Suppressor macrophage treated with lipopolysaccharide for 4 hours (primary cell): ENCODE measurements at places on chromosomes 1 and 21.

- DNase-seq = no peak
Measured at GRCh38 chr1:6464514-6464836, 1.5 kb downstream of the TNFRSF25 start.

- DNase-seq = no peak
Measured at GRCh38 chr1:14037101-14037847, 337.3 kb downstream of the PRDM2 start.

DNA sequence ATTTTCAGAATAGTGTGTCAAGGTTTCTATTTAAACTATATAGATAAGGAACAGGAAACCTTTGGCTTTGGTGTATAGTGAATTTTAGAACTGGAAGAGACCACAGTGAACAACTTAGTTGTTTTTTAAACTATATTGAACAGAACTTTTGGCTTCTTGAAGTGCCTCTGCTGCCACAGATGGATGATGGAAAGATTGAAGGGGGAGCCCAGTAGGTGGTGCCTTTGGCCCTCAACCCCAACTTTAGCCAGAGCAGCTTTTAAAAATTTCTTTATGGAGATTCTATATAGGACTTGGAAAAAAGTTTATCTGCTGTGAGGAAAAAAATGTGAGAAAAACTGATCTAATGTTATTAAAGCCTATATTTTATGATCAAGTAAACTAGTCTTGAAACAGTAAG, 50.2 kb downstream of the SWT1 start:
- DNase-seq = no peak

DNA sequence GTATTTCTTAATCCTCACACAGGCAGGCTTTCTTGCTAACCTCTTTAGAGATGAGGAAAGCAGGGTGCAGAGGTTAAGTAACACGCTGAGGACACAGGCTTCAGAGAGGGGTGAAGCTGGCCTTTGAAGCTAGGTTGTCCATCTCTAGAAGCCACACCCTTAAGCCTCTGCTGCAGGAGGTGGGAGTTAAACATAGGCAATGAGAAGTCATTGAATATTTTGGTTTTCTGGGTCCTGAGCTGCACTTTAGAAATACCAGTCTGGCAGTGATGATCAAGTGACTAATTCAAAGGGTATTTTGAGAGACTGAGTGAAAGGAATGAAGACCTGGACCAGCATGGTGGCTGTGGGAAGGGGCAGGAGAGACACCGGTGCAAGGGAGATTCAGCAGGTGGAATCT, 9.9 kb downstream of the KCNJ15 start:
- no peak for DNase-seq

- peak; percentile 29 for DNase-seq
Measured at GRCh38 chr1:2242814-2243725, 15.0 kb downstream of the SKI start.

DNA sequence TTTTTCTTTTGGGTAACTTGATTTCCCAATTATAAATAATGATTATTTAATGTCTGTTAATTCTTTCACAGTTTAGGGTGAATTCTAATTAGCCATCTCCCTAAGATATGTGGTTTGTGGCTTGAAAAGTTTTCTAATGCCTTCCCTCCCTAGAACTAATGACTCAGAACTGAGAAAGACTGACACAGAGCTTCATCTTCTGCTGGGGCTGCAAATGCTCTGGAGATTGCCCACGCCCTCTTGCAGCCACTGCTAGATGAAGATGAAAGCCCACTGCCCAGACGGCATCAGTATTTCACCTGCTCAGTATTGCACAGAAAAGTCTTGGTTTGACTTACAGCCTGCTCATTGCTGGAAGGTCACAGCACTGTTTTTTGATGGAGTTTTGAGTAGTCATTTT, 101.5 kb downstream of the ST6GALNAC3 start:
- no peak for DNase-seq

DNA sequence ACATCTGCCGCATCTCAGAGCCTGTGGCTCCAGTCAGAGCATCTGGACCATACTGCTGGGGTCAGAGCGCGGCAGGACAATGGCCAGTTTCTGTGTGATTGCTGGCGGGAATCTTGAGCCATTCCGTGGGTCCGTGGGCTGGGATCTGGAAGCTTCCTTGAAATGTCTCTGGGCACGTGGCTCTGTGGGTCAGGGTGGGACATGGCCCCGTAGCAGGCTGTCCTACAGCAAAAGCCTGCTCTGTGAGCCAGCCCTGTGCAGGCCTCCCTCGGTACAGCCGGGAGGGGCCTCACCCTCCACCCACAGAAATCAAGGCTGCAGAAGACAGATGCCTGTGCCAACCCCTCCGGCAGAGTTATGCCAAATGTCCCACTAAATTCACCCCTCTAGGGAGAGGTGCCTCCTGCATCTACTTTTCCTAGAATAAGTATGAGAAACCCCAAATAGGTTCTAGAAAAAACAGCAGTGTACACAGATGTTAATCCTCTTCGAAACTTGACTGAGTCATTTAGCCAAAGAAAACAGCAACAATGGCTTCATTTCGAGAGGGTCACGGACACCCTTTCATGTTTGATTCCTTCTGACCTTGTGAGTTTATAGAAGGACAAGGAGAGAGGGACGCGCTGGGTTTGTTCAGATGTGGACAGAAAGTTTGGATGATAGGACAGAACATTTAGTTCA, 27.8 kb downstream of the COL18A1 start:
- DNase-seq = no peak

DNA sequence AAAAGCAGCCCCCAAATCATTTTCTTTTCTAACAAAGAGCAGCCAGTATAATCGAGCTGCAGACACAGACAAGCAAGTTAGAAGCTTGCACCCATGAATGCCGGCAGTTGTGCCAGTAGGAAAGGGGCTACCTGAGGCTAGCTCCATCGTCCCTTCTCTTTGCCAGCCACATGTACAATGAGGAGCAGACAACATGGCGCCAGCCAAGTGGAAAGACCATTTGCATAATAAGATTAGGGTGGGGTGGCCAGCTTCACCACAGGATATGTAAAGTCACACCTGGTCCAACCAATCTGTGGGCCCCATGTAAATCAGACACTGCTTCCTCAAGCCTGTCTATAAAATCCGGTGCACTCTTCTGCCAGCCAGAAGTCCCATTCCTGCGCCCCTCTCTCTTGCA, 103.7 kb downstream of the CCDC185 start:
- no peak for DNase-seq

GRCh38 chr1:184494929-184495328, 108.1 kb downstream of the C1orf21 start:
- no peak for DNase-seq

DNA sequence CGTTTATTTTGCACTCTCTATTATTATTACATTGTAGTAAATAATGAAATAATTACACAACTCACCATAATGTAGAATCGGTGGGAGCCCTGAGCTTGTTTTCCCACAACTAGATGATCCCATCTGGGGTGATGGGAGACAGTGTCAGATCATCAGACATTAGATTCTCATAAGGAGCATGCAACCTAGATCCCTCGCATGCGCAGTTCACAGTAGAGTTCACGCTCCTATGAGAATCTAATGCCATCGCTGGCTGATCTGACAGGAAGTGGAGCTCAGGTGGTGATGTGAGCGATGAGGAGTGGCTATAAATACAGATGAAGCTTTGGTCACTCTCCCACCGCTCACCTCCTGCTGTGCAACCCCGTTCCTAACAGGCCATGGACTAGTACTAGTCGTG, 112.1 kb downstream of the ROR1 start:
- DNase-seq = no peak

DNA sequence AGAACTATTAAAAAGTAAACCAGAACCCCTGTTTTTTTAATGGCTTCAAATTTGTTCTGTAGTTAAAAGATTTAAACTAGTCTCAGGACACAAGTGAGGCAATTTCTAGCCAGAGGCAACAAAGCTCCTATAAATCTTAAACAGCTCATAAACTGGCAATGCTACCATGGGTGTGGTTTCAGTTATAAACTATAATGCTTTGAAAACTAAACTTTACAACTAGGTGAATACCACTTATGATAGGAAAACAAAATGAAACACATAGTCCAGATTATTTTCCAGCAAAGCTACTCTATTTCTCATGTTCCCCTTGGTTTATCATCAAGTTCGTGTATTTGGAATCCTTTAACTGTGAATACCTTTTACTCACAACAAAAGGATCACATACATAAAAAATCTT, 282.5 kb downstream of the VAV3 start:
- no peak for DNase-seq

- DNase-seq = no peak
Measured at GRCh38 chr1:43036932-43037331, 78.3 kb upstream of the SLC2A1 start.

DNA sequence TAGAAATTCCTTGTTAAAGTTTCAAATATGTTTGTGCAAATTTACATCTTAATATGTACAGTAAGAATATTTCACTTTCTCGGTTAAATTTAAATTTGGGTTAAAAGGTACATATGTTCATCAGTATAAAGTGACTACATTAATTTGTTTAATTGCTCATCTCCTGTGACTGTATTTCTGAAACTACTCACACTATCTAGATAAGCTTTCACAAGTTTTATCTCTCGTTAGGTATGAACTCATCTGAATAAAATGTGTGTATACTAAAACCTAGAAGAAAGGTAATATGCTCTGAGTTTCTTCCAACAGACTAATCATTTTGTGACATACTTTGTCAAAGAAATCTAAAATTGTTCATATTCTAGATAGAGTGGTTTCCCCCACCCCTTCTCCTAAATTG, 150.7 kb downstream of the PATJ start:
- DNase-seq = no peak

DNA sequence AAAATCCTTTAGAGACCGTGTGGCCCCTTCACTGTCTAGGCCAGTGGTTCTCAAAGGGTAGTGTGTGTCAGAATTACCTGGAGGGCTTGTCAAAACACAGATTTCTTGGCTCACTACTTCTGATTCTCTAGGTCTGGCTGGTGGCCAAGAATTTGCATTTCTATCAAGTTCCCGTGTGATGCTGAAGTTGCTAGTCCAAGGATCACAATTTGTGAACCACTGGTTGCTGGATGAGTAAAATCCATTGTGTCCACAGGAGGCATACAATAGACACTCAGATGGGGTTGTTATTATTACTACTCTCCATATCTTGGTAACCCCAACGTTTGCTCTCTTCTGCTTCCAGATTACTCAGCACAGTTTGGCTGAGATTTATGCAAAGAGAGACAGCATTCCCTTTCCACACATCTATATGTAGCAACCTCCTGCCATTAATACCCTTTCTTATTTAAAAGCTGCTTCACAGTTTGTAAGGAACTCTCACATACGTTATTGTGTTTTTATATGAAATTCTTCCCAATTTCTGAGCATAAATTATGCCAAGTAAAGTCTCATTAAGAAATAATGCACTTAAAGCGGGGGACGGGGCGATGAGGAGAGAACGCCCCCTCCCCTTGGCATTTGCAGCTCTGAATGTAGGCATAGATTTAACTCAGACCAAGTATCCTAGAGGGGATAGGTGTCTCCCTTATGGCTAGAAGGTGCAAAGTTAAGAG, 720 bp upstream of the TMCC2 start:
- no peak for DNase-seq

- DNase-seq = no peak
Measured at GRCh38 chr21:42659416-42660117, 6.1 kb downstream of the PDE9A start.

GRCh38 chr1:241442686-241443085, 76.9 kb downstream of the FH start:
- DNase-seq = no peak

- no peak for DNase-seq
Measured at GRCh38 chr1:154821083-154821482, 49.0 kb downstream of the KCNN3 start.

- no peak for DNase-seq
Measured at GRCh38 chr1:38246955-38247952, 200.7 kb upstream of the POU3F1 start.

DNA sequence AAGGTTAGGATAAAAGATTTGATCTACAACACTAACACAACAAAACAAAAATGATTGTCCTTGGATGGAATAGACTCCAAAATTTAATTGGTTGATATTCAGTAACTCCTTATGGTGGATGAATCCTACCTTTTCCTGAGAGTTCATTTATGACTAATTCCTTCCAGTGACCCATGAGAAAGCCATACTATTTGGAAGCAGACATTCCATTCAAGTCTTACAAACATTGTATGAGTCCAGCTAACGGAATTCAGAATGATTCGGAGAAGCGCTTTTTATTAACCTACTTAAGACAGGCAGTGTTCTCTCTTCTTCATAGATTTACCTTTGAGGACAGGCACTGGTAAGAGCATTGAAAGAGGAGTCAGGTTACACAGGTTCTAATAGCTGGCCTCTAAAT, 155.6 kb upstream of the ZNF648 start:
- no peak for DNase-seq
